ENCODE measurements at places on chromosomes 3 and 15.

GRCh38 chr3:144843099-144843498 is 871.5 kb downstream of the DIPK2A start:
- no peak for DNase-seq

DNA sequence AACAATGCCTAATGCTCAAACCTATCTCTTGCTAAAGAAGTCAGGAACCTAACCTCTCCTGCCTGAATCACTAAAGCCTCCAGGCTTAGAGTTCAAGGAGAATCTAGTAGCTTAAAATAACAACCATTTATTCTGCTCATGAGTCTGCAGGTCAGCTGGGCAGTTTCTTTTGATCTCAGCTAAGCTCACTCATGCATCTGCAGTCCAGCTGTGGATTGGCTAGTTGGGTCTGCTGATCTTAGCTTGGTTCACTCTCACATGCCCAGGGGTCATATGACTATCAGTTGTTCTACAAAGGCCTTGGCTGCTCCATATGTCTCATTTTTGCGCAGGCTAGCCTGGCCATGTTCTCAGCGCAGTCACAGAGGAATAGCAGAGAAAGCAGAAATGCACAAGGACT is 109.2 kb upstream of the STT3B start:
- no peak for DNase-seq

DNA sequence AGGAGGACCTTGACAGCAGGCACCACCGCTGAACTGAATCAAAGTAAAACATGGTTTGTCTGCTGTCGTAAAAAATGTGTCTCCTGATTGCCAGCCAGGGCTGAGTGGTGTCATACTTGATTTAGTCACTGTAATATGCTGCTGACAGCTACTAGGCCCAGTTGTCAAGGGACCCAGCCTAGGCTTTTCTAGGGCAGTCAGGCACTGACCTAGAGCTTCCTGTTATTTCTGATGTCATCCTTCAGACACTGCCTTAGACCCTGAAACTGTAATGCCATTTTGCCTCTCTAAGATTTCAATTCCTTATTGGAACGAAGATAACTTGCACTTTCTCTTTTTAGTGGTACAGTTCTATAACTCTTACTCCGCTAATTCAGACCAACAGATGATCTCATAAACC is 2.6 kb upstream of the MRPL3 start:
- no peak for DNase-seq

- no peak for DNase-seq
Observed at GRCh38 chr3:62493109-62493801, 119.9 kb upstream of the FEZF2 start.

DNA sequence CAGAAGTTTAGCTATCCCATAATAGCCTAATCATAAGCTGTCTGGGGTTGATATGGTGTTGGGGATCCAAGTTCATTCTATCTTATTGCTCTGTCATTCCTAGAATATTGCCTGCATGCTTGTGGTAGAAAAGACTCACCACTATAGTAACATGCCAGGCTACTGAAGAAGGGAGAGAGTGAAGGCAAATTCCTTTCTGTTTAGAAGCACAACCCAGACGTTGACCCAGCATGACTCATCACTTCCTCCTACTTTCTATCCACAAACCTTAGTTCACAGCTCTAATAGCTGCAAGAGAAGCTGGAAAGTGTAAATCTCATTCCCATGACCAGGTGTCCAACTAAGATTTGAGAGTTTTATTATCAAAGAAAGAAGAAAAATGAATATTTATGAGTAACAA is 57.8 kb upstream of the NMD3 start:
- no peak for DNase-seq

DNA sequence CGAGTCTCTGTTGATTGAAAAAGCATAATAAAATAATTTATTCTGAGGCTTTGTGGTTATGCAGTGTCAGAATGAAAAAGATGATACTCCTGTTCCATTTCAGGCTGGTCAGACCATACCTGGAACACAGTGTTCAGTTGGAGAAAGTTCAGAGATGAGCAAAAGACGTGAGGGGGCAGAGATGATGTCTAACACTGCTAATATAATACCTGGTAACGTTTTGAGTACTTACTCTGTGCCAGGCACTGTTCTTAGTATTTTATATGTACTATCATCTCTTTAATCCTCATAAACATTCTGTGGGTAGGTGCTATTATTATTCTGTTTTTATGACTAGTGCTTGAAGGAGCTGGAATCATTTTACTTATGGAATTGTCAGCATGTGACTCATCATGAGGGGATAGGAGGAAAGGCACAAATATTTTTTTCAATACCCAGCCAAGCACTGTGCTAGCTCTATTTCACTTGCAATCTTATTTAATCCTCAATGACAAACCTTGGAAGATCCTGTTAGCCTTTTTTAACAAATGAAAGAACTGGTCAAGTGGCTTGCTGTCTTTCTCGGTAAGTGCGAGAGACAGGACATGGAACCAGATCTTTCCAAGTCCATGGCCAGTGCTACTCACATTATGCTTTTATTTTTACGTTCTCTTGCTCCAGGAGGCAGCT is 31.8 kb downstream of the IQGAP1 start:
- DNase-seq, result no peak

DNA sequence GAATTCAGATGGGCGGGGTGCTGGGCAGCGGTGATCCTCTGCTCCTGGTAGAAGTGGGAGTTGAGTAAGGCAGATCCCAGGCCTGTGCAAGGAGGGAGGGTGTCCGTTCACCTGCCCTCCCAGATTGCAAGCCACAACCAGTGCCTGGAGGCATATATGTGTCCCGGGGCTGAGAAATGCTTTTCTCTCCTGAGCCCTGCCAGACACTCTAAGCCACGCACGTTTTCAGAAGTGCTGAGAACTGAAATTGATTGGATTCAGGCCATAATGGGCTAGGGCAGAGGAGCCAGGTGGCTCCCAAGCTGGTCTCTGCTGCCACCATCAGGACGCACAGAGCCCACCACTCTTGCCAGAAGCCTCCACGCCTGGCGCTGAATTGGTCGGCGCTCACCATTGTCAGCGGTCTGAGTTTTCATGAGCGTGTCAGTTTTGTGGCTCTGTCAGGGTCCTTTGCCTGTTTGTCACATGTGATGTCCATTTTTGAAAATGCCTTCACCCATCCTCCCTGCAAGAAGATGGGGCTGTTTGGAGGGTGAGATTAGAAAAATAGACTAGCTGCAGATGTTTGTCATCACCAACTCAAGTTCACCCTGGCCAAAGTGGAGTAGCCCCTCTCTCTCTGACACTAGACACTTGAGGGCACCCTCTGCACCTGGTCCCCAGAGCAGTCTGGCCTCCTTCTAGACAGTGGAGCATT is 15.4 kb upstream of the BFSP2 start:
- no peak for DNase-seq

- no peak for DNase-seq
Observed at GRCh38 chr3:142273501-142273900, 48.1 kb upstream of the GK5 start.

DNA sequence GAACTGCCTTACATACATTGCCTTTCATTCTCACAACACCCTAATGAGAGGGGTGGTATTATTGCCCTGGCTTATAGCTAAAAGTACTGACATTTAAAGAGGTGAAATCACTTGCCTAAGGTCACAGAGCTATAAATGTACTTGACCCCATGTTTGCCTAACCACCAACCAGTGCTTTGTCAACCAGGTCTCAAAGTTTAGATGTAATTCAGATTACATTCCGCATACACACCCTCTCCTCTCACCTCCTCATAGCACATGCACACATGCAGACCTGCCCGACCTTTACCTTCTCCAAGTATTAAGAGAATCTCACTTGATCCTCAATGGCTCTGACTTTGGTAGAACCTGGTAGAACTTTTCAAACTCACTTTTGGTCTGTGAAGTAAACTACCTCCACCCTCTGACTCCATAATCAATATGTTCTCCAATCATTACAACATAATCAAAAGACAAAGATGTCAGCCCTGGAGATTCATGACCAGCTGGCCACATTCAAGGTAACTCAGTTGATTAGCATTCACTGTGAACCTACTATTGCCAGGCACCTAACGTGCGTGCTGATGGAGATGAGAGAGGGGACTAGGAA is 63.2 kb upstream of the HES1 start:
- no peak for DNase-seq

DNA sequence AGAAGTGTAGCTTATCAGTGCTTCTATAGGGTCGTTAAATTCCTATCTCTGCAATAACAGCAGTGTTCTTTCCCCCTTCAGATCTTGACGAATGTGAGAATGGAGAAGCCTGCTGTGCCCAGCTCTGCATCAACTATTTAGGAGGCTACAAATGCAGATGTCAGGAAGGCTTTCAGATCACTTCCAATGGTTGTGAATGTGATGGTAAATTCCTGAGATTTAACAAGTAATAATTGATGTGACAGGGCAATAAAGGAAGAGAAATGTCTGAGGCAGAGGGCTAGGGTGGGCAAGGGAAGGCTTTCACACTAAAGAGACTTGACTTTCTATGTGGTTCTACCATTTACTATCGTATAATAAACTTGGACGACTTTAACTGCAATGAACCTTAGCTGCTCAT is 711.7 kb upstream of the GOLIM4 start:
- DNase-seq, result no peak

- DNase-seq, result no peak
Observed at GRCh38 chr15:33780011-33780768, 188.1 kb upstream of the CHRM5 start.

DNA sequence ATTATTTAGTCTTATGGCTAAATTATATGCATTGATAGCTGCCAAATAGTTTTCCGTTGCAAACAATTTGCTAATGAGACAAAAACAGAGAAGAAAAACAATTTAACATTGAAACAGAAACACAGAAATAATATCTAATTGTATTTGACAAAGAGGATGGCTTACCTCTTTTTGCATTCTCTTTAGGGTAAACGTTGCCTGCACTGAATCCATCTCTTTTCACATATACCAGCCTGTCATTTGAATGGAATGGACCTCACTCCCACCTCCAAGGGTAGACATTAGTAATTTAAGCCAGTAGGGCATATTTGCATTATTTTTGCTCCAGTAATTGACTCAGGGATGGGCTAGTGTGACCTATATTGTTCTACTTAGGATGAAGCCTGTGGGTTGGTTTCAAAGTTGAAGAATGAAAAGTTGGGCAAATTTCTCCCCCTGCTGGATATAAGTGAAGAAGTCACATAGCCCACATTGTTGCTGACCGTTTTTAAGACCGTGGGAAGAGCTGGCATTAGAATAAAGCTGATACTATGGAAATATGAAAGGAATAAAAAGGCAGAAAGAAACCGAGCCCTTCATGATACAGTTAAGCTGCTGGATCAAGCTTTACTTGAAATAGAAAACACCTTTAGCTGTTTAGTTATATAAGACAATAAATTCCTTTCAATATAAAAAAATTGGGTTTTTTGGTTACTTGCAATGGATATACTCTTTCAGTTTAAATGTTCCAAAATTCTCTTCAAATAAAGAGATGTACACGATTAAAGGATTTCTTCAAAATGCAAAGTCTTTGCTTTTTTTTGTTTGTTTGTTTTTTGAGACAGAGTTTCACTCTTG is 26.9 kb downstream of the PIERCE2 start:
- DNase-seq, result no peak

- no peak for DNase-seq
Observed at GRCh38 chr15:50066202-50066601, 52.8 kb downstream of the ATP8B4 start.

DNA sequence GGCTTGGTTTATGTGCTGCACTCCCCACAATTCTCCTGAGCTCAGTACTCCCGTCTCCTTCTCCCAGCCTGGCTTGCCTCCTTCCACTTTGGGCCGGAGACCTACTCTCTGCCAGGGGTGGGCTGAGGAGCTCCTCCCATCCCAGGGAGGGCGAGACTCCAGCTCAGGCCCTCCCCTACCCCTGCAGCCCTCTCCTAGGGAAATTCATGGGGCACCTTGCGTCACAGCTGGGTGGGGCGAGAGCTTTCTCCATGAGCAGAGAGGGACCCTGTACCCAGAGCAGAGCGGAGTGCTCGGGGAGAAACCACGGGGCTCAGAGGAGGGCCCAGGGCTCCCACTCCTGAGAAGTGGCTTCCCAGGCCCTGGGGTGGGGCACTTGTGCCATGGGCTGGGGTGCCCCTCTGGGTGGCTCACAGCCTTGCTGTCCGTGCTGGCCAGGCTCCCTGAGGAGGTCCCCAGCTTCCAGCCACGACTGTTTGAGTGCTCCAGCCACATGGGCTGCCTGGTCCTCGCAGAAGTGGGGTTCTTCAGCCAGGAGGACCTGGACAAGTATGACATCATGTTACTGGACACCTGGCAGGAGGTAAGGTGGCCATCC is 13.3 kb downstream of the VILL start:
- no peak for DNase-seq

DNA sequence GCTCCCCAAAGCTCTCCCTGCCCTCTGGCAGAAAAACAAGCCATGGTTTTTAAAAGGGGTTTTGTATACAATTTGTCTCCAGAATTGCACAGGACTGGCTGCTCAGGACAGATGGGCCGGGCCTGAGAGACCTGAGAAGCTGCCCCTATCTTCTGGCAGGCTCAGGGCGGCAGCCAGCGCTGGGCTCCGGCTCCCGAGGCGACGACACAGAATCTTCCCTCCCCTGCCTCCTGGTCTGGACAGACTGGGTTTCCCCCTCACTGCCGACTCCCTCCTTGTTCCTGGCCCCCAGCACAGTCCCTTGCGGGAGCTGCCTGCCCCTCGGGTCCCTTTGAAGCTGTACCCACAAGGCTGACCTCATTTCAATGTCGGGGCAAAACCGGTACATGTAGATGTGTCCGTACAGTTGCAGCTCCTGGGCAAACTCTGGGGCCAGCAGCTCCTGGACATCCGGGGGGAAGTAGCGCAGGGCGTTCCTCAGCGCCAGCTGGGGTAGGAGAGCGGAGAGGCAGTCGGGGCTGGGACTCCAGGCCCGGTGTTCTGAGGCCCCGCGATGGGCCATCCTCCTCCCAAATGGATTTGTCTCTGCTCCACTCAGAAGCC is 7.2 kb downstream of the UROC1 start:
- DNase-seq, result no peak

GRCh38 chr15:70006259-70007147 is 91.2 kb downstream of the TLE3 start:
- no peak for DNase-seq

GRCh38 chr3:15693355-15693754 is 91.8 kb downstream of the BTD start:
- DNase-seq, result no peak

DNA sequence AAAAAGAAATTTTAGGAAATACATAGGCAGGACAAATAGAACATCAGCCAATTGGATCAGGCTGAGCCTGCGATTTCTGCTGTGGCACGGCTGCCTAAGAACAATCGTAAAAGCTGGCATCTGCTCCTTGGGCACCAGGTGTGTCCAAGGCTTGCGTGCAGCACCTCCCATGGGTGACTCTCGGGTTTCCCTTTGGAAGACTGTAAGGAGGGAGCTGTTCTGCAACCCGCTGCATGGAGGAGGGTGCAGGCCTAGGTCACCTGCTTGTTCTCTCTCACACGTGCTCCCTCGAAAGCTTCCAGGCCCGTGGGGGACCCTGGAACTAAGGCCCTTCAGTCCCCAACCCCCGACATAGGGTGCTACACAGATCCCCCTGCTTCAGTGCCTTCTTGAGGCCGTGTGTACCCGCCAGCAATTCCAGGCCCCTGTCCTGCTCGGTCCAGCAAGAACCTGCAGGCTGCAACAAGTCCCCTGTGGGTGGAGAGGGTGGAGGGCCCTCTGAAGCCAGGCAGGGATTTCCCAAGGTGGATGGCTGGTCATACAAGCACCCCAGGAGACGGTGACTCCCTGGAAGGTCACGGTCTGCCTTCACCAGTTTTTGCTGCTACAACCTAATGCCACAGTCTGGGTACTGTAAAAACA is 3.4 kb downstream of the GP9 start:
- DNase-seq, result no peak

Data from stimulated activated CD8-positive, alpha-beta memory T cell treated with anti-CD3 and anti-CD28 coated beads, Interleukin-15, amount 100 ng/mL, for 1 hour (primary cell).